ENCODE measurements at places on chromosomes 2 and 18.

- no peak for DNase-seq
Observed at GRCh38 chr18:615092-615521, 18.3 kb downstream of the CLUL1 start.

- DNase-seq, result no peak
Observed at GRCh38 chr18:59867337-59868104, 32.3 kb upstream of the PMAIP1 start.

DNA sequence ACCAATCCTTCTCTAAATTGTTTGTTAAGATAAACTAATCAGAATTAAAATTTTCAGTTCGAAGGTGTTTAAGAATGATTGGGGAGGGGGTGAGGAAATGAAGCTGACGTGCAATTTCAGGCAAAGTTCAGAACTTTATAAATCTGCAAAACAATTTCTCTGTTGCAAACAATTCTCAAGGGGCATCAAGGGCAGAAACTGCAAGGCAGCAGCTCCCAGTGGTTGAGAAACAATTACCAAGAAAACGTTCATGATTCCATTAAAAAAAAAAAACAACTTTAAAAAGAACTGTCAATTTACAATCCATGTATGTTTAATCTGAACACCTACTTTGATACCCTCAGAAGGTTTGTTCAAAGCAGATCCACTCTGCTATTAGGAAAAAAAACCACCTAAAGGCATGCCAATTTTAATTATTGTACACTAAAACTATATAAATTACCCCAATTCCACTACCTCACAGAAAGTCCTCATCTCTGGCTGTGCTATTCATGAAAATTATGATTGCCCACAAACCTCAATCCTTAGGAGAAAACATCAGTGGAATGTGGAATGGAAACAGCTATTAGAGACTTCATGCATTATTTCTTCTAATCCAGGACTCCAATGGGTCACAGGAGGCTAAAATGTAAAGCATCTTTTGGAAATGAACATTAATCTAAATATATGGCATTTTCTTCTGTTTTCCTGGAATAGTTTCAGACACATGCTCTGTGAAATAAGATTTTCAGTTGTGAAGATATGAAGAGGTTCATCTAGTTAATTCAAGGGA lies 119.9 kb upstream of the ACVR1C start:
- DNase-seq, result no peak

DNA sequence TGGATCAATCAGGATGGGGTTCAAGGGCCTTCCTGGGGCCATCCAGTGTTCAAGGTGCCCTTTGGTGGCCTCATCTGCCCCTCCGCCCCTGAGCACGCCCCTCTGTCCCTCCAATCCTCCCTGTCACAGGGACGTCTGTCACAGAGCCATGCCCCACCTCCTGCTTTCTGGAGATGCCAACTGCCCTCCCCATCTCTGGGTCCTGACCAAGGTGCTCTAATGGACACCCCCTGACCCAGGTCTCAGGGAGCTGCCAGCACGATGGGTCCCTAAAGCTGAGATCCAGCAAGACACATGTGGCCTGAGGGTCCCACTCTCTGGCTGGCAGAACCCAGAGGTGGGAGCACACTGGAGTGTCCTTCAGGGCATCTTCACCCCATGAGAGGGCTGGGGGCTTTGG lies 2.1 kb upstream of the TEKT4 start:
- no peak for DNase-seq

DNA sequence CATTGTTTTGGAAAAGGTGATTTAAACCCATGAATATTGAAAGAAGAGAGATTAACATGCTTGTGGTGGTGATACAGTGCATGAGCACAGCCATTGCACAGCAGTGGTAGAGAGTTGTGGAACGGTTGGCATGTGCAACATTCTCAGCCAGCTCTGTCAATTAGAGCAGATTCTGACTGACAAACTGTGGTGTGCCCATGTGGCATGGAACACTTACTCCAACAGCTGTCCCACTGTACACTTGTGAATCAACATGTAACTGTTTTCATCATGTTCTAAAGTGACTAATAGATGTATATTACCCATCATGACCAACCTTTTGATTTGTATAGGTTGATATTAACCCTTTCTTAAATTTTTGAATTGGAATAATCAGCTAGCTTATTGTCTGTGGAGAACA lies 55.6 kb downstream of the PKP4 start:
- DNase-seq, result no peak

- DNase-seq, result no peak
Observed at GRCh38 chr2:134301099-134301927, 47.4 kb downstream of the MGAT5 start.

Measured in stimulated activated CD8-positive, alpha-beta memory T cell treated with anti-CD3 and anti-CD28 coated beads, Interleukin-15, amount 100 ng/mL, for 1 hour (primary cell).